Fibroblast of gingiva (primary cell): ENCODE measurements at places on chromosomes 12 and 14.

GRCh38 chr12:89217472-89217871 is 134.8 kb downstream of the DUSP6 start:
- DNase-seq, result no peak

- DNase-seq, result no peak
Measured at GRCh38 chr12:11669348-11669747, 19.9 kb downstream of the ETV6 start.

- DNase-seq, result no peak
Measured at GRCh38 chr14:105043641-105044040, 21.6 kb downstream of the GPR132 start.

- DNase-seq, result no peak
Measured at GRCh38 chr12:110677206-110677911, 11.6 kb downstream of the HVCN1 start.

GRCh38 chr14:39762576-39763401 is 330.6 kb upstream of the FBXO33 start:
- DNase-seq, result no peak

- no peak for DNase-seq
Measured at GRCh38 chr12:120488057-120488640, 7.8 kb upstream of the DYNLL1 start.
